ENCODE measurements at places on chromosomes 2 and 18.

- DNase-seq = no peak
Observed at GRCh38 chr2:121019071-121019470, 265.9 kb downstream of the TFCP2L1 start.

- DNase-seq = no peak
Observed at GRCh38 chr18:77115192-77115953, 17.2 kb downstream of the MBP start.

- DNase-seq = no peak
Observed at GRCh38 chr18:13452871-13453680, 234.5 kb downstream of the LDLRAD4 start.

GRCh38 chr2:67083951-67084350, 313.2 kb upstream of the ETAA1 start:
- no peak for DNase-seq

GRCh38 chr2:191411472-191411871, 166.3 kb downstream of the MYO1B start:
- no peak for DNase-seq

DNA sequence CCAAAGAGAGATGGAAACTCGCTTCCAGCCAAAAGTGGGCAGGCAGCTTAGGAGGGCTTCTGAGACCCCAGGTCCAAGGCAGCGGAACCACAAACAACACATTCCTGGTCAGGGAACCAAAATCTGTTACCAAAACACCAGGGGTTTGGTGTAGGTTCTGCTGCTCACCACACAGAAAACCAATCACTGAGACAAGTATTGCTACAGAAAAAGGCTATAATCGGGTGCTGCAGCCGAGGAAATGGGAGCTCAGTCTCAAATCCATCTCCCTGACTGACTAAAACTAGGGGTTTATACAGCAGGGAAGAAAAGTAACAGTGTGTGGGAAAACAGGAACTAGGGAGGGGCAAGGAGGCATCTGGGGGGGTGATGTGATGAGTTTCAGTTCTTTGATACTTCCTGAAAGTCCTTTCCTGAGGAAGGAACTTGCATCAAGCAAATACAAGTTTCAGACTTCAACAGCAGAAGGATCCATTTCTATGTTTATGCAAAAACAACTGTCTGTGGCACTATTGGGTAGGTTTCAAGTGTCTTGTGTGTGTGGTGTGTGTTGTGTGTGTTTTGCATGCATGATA, 108.0 kb downstream of the FAM168B start:
- DNase-seq = no peak

- DNase-seq = no peak
Observed at GRCh38 chr2:68487773-68488355, 20.5 kb downstream of the APLF start.

DNA sequence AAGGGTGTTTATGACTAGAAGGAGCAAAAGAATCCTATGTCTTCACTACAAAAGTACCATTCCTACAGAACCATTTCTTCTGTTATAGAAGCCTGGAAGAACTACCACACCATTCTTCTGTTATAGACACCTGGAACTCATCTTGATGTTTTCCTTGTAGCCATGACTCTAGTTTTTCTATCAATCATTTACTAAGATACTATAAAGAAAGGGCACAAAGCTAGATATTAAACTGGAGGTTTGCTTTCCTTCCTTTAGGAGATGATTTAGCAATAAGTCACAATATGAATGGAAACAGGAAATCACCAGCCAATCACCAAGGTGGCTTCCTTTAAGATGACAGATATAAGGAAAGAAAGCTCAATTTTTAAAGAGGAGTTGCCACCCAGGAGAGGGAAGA, 100.3 kb upstream of the NEUROD1 start:
- no peak for DNase-seq

- DNase-seq = no peak
Observed at GRCh38 chr18:48030616-48031480, 100.4 kb upstream of the SMAD2 start.

GRCh38 chr2:111054791-111055691, 65.7 kb upstream of the BCL2L11 start:
- no peak for DNase-seq

DNA sequence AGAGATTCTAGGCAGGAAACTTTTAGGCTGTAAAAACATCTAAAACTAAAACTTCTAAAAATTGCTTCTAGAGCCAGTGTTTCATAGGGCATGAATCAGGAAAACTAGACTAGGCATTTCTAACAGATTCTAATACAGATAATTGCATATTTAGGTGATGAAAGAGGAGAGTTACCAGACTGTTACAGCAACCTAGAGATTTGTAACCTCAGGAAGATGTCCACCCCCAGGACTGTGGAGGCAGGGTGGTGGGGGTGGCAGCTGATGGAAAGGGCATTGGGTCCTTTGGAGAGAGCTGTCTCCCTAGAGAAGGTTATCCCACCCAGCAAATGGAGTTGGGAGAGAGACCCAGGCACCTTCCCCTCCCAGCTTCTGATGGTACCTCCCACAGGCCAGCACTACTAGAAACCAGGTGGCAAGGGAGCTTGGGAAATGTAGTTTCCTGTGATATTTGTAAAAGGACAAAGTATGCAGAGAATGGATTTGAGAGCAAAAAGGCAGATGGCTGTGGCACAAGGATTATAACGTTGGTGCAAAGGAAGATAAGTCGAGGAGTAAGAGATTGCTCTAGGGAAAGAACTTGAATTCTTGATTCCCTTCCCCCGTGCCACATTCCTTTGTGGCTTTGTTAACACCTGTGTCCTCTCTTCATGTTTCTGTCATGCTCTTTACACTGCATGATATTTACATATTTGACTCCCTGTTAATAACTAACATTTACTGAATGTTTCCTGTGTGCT, 75.6 kb upstream of the MGAT5 start:
- no peak for DNase-seq

GRCh38 chr2:41877114-41877678, 170.6 kb upstream of the PKDCC start:
- DNase-seq = no peak

DNA sequence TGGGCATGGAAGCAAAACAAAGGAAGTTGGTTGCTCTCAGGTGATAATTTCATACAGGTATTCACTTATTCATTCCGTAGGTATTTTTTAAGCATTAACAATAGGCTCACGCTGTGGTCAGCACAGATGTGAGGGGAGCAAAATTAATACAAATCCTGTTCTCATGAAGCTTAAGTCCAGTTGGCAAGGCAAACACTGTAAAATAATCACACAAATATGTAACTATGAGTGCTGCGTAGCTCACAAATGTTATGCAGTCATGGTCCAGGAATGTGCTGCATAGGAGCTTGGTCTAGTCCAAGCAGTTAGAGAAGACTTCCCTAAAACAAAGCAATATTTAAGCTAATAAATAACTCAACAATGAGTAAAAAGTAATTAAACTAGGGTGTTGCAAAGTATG, 23.9 kb downstream of the SP5 start:
- DNase-seq = no peak

DNA sequence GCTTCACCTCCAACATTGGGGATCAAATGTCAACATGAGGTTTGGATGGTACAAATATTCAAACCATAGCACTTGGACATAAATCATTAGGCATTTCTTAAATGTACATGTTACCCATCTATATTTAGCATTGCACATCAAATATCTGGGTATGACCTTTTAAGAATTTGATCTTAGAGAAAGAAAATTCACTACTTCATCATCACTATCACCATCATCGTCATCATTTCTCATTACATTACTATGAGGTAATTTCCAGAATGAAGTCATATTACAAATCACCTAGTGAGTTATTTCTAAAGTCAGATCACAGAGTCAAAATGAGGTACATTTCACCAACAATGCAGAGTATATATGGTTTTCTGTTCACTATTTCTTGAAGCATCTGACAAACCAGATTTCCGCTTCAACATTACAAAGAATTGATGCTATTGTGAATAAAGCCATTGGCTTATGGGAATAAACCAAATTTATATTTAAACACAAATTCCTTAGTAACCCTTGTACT, 356.4 kb upstream of the GYPC start:
- DNase-seq = no peak

- DNase-seq = peak; percentile 15
Observed at GRCh38 chr2:237892478-237892877, 33.1 kb downstream of the RAMP1 start.

- no peak for DNase-seq
Observed at GRCh38 chr2:18788592-18788991, 199.2 kb upstream of the NT5C1B start.
